ENCODE measurements at places on chromosomes 2 and 18. TPM values are rescaled to one million over a fixed set of nuclear protein-coding genes. Genes with fewer than 3 reads are reported as not detected.

The SELENOI gene
- total RNA-seq = 32.2 TPM

The ATOH8 gene
- 28.2 TPM for total RNA-seq

The ALPI gene
- not detected for total RNA-seq

The SGO2 gene
- 28.6 TPM for total RNA-seq

The DBI gene
- 102 TPM for total RNA-seq

The BOK gene
- 20.1 TPM for total RNA-seq

The CACNB4 gene
- total RNA-seq = 2.3 TPM

The ANKRD53 gene
- total RNA-seq = 0.28 TPM

The FHL2 gene
- 247 TPM for total RNA-seq

The PFN4 gene
- 0.28 TPM for total RNA-seq

The SCN9A gene
- 22.0 TPM for total RNA-seq

Measured in regular cardiac myocyte (primary cell).